Activated CD8-positive, alpha-beta T cell treated with anti-CD3 and anti-CD28 coated beads, Interleukin-2, amount 10 ng/mL, durations not matched to agents 7 days and 5 days (primary cell): ENCODE measurements at places on chromosomes 6 and 20. TPM values are rescaled to one million over a fixed set of nuclear protein-coding genes. Genes with fewer than 3 reads are reported as not detected.

The PNPLA1 gene
- not detected for total RNA-seq

The GNRH2 gene
- total RNA-seq: 1.5 TPM

The SNAI1 gene
- 0.47 TPM for total RNA-seq

The CHRNA4 gene
- total RNA-seq: not detected

The TMEM217 gene
- total RNA-seq: 3.1 TPM

The LAMA2 gene
- total RNA-seq: 0.26 TPM

The RIPK1 gene
- total RNA-seq: 28.0 TPM

The BFSP1 gene
- 0.55 TPM for total RNA-seq

The HLA-DMB gene
- total RNA-seq: 14.7 TPM

The HLA-DQA2 gene
- total RNA-seq: not detected

The CMTR1 gene
- 71.7 TPM for total RNA-seq

GRCh38 chr6:6784514-6785162 is 196.1 kb downstream of the LY86 start:
- DNase-seq: no peak

DNA sequence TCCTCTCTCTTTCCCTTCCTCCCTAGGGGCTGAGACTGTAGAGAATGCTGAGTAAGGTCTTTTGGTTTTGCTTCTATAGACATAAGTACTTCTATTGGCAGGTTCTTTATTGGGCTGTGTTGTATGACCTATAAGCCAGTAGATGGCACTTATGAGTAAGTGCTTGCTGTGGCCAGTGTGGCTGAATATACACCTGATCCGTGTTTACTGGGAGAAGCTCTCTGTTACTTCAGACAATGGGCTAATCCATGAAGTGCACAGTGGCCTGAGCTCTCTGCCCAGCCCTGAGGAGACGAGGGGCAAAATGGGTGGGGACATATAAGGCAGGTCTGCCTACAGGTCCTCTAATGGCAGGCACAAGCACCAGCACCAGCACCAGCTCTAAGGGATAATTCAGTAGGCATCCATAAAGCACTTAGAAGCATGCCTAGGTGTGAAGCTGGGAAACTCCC is 610.3 kb downstream of the RNF144B start:
- DNase-seq: no peak

DNA sequence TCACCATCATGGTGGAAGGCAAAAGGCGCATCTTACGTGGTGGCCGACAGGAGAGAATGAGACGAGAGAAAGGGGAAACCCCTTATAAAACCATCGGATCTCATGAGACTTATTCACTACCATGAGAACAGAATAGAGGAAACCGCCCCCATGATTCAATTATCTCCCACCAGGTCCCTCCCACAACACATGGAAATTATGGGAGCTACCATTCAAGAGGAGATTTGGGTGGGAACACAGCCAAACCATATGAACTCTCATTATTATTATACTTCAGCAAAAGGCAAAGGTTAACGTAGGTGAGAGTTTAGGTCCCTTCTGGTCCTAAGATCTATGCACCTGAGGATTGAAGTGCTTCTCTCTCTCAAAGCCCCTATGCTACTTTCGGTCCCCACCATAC is 2.4 kb upstream of the PFDN4 start:
- DNase-seq: no peak

GRCh38 chr6:15244620-15245360 is 1.1 kb upstream of the JARID2 start:
- DNase-seq: peak; percentile 69

DNA sequence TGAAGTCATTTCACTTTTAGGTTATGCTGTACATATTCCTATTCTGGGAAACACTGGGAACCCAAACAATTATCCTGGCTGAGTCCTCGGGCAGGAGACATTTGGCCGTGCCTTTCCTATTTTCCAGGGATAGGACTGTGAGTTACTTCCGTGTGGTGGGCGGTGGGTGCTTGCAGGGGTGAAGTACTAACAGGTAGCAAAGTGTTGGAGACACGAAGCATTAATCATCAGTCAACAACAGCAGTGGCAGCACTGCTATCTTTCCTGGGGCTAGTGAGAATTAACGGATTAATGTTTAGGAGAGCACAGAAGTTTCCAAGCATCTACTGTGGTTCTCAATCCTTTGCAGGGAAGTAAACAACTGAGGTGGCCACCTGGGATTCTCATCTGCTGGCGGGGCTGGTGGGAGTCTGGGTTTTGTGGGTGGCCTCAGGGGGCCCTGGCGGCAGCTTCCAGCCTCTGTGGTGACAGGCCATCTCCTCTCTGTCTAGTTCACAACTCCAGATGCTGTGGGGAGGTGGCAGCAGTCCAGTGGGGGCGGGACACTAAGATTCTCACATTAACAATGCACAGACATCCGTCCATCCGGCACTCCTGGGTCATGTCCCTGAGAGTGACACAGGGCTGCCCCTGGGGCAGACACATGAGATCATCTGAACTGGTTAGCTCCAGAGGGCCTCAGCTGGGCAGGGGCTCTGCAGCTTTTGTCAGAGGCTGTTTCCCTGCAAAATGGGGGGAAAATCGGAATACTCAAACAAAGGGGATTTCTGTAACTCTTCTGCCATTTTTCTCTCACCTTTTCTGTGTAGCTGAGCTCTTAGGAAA is 90.9 kb downstream of the GJA10 start:
- no peak for DNase-seq

DNA sequence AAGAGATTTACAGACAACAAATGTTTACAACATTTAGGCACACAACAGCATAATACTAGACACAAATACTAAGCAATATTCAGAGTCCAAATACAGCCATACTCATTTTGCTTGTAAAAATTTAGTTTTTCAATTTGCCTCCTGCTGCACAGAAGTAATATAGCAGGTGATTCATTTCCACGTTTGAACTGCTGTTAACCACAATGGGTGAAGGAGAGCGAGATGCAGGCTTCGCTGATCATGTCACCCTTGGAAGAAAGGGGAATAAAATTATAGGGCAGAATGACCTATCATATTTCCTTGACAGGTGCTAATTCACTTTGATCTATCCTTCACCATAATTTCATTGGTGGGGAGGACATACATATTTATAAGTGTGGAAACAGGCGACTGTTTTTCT is 643.8 kb upstream of the AGPAT4 start:
- no peak for DNase-seq

DNA sequence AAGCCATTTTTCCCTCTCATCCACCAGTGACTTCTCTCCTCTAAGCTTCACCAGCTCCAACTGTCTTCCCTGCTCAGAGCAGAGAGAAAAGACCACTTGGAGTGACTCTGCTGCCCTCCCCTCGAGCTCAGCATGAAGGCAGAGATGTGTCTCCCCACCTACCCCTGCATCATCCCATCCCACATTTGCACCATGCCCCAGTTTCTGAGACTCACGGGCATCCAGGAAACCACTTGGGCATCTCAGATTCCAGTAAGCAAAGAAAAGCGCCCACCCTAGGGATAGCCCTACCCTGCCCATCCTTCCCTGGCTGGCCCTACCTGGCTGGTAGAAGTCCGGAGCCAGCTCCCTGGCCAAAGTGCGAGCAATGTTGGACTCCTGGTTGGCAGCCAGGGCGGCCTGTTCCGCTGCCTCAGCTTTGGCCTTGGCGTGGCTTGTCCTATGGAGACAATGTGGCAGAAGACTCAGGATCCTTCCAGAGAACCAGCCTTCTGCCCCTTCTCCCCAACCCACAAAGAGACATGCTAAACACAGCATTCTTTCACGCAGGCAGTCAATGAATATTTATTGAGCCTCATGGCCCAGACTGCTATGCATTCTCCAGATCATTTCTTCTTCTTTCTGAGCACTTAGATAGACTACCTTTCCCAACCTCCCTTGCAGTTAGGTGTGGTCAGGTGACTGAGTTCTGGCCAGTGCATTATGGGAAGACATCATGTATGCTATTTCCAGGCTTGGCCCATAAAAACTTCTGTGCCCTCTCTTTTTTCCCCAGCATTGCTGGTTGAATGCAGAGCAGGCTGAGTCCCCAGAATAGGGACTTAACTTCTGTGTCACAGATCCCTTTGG is 68.6 kb downstream of the JPH2 start:
- no peak for DNase-seq

GRCh38 chr6:13334953-13335352 is 6.6 kb upstream of the TBC1D7 start:
- DNase-seq: no peak

- no peak for DNase-seq
Measured at GRCh38 chr6:5672581-5673011, 334.1 kb downstream of the NRN1 start.

GRCh38 chr20:18279242-18279641 is 9.1 kb upstream of the ZNF133 start:
- no peak for DNase-seq

DNA sequence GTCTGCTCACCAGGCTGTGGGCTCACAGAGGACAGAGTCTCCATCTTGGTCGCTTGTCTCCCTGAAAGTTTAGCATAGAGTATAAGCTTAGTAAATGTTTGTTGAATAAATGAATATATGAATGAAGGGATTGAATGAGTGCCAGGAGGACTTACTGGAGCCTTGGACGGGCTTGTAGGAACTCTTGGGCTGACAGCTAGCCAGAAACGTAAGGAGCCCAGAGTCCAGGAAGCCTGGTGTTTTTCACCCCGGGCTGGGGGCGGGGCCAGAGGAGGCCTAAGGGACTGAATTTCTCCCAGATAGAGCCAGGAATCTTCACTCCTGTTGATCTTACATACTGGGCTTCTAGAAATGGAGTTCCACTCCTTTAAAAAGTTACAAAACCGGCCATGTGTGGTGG is 68.5 kb upstream of the SRSF6 start:
- no peak for DNase-seq

- DNase-seq: no peak
Measured at GRCh38 chr20:370977-371754, 9.4 kb upstream of the TRIB3 start.
